AG08396 (cell line): ENCODE measurements at places on chromosomes 16 and 17.

DNA sequence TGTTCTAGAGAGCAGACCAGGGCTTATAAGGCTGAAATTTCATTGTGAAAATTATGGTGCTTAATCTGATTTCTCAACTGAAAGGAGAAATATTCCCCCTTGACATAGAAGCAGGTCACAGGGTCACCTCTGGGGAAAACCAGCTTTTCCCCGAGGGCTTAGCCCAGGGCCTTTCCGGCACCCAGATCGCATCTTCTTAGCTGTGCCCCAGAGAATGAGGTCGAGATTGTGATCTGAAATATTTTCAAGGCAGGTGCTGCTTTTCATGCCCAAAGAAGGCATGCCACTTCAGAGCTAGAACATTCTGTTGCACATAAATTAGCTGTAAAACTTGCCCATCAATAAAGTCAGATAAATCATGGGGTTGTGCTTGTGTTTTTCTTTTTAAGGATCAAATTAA is 25.4 kb upstream of the ARHGAP17 start:
- no peak for DNase-seq

- no peak for DNase-seq
Measured at GRCh38 chr17:16129441-16130205, 85.7 kb downstream of the NCOR1 start.

DNA sequence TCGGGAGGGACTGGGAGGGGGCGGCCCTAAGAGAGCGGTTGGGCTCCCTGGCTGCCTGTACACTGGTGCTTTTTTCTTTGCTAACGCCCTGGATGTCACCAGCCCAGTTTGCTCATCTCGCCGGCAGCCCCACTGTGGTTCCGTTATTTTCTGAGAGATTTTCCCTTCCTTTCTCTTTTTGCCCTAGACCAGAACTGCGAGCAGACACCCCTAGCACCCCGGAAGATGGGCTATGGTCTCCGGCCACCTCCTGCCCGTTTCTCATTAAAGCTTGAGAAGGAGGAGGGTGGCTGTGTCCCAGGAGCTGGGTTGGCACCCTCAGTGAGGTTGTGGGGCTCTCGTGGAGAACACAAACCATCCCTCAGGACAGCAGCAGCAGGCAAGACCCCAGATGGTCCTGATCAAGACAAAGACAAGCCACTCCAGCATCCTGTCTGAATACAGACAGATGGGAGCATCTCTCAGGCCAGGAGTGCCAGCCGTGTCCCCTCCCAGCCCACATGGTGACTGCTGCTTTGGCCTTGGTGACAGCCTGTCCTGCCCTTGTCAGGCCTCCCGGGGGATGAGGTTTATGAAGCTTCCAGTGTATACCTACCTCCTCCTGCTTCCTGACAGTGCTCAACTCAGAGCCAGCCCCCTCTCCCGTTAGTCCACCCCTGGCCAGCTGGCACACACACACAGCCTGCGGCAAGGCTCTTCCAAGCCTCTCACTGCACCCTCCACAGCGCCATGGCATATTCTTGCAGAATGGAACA is 77.2 kb downstream of the KCNJ12 start:
- no peak for DNase-seq

- DNase-seq, result no peak
Measured at GRCh38 chr17:13352747-13353415, 248.8 kb downstream of the HS3ST3A1 start.

DNA sequence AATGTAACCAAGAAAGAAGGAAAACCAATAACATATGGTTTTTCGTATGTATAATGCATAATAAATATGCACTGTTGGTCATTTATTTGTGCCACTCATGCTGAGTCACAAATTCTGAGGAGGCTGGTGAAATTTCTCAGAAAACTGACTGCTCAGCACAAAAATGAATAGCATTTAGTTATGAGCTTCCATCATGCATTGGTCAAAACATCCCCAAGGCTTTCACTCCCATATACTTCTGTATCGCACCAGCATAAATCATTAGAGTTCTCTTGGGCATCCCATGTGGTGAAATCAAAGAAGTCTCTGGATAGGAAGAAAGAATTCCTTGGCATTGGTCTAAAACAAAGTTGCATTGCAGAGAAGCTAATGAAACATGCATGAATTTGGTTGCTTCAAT is 785.6 kb upstream of the CDH8 start:
- DNase-seq, result no peak

DNA sequence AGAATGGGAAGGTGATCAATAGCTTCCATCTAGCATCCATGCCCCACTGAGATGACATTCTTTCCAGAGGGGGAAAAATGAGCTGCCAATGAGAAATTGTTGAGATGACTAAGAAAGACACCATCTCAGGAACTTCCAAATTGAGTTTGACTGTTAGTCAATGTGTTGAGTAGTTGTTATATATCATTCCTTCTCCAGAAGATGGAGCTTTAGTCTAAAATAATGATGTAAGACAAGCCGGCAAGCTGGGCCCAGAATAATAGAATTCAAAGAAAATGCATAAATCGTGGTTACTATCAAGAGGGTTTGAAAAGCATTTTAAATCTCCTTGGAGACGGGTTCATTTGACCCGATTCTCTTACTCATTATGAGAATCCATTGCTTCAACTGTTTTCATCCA is 71.0 kb upstream of the ATF7IP2 start:
- DNase-seq, result no peak
